Kasumi-1 (cell line): ENCODE measurements at places on chromosomes 2 and 18.

DNA sequence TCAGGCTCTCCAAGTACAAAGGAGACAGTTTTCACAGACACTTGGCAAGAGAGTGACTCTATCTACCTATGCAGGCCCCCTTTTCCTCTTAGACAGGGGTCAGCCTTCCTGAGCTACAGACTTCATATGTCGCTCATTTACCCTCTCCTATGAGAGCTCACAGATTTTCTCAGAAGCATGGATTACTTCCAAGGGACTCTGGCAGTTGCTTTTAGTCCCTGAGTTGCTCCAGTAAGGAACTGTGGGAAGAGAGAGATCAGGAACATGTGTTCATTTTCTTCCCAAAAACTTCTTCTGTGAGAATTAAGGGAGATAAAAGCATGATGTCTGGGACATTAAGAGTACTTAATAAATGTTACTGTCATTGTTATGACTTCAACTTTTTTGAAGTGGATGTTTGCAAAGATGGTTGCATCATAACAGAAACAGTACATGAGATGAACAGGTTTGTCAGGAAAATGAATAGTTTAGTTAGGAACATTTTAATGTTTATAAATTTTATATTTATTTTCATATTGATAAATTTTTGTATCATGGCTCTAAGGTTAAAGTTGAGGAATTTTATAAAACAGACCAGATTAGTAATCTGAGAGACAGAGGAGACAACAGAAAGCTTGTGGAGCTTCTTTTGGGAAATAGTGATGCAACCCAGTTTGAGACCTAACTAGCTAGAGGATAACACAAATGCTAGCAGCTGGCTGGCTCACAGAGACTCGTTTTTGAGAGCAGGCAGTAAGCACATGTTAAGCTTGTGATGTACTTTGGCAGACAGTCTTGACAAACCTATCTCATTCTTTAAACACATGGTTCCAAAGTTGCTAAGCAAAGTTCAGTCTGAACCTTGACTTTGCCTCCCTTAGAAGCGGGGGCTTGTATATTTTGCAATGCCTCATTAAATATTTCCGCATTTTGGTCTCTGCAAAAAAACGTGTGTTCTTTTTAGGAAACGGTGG lies 21.7 kb upstream of the UGP2 start:
- DNase-seq: no peak

GRCh38 chr18:55587418-55588110 lies 428 bp downstream of the TCF4 start:
- DNase-seq: no peak

DNA sequence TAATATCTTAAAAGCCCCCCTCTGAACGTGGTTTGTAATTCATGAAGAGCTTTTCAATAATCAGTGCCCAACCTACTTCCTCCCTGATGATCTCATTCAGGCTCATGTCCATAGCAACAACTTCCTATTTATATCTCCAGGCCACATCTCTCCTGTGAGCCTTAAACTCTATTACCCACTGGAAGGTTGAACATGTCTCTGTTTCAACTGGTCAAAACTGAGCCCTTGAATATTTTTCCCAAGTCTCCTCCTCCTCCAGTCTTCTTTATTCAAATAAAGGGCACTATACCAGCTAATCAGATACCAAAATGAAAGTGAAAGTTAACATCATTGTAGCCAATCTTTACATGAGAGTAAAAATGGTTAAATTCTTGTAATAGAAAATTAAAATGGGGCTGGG lies 63.7 kb upstream of the ITGA4 start:
- DNase-seq: peak; percentile 96

DNA sequence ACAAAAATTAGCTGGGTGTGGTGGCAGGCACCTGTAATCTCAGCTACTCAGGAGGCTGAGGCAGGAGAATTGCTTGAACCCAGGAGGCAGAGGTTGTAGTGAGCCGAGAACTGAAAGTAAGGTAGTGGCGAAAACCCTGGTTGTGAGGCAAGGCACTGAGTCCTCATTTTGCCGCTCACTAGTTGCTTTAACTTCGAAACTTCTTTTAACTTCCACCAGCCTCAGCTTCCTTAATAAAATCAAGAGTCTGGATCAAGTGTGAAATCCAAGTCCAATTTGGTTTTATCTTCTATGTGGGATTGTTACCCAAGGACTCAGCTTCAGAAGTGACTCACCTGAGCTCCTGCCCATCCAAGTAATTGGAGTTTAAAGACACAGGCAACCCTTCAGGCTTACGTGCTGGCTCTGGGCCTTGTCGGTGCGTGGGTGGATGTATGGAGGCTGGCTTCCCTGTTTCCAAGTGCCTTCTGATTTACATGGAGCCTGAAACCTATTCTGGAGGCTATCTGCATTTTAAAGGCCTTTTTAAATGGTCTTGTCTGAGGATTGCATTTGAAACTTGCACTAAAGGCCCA lies 374.2 kb upstream of the ID2 start:
- no peak for DNase-seq

DNA sequence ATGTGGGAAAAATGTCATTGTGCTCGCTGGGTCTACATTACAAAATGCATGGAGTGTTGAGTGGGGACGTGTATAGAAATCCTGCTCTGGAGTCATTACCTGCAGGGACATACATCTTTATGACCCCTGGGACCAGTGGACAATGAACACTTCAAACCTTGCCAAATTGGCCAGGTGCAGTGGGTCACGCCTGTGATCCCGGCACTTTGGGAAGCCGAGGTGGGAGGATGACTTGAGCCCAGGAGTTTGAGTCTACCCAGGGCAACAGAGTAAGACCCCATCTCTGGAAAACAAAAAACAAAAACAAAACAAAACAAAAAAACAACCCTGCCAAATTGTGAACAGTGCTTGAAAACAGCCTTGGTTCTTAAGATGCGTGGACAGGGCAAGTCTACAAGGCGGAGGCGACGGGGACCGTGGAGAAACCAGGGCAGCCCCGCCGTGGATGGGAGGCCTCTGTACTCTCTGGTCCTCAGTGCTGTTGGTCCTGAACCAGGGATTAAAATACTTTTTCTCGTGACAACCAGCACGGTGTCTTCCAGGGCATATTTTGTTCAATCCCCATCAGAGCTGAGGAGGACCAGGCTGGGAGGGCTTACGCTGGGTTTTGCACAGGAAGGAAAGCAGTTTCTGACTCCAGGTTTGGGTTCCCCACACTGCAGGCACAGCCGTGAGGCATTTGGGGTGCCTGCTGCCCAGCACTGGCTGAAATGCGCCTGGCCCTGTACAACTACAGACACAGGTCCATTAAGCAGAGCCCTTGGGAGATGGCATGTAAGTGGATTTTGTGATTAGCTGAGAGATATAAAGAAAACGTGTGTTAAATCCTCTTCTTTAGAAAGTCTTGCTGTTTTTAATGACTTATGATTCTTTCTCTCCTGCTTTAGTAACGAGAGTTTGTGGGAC lies 13.7 kb downstream of the COLEC11 start:
- DNase-seq: no peak
